Muscle of back (tissue), 13 donors: ENCODE measurements at places on chromosomes 12 and 14. TPM values are rescaled to one million over a fixed set of nuclear protein-coding genes. Genes with fewer than 3 reads are reported as not detected.

GALNT9 gene
- 0.90 TPM for polyA plus RNA-seq

SLC10A1 gene
- not detected for polyA plus RNA-seq

DNA sequence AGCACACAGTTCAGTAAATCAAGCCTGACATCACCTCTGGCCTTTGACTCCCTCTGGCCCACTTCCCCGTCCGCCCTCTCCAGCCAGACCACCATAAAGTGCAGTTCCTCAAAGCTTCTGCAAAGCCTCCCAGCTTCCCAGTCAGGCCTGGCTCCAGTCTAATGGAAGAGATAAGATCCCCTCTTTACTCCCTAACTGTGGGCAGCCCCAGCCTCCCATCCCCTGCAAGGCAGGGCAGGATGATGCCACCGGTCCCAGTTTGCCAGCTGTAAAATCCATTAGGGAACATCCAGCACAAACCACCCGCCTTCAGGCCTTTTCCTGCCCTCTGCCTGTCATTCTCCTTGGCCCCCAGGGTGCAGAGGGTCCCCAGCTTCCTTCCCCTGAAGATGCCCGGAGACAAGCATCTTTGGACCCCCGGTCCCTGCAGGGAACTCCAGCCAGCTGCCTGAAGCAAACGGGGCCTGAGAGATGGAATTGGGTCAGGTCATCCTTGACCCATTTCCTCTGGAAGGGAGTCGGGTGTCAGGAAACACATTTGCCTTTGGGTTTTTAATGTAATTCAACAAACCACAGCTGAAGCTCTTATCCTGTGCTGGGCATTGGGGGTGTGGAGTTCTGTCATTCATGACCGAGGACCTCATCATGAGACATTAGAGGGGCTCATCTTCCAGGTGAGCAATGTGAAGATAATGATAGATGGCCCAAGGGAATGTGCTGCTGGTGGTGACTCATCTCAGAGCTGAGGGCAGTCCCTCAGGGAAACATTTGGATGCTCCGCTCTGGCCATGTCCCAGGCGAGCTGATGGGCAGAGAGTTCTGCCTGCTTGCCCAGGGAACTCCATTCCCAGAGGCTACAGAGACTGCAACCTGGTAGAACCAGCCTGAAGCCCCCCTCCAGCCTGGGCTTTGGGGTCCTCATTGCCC is 93.8 kb upstream of the CLMN start:
- DNase-seq, result no peak

DNA sequence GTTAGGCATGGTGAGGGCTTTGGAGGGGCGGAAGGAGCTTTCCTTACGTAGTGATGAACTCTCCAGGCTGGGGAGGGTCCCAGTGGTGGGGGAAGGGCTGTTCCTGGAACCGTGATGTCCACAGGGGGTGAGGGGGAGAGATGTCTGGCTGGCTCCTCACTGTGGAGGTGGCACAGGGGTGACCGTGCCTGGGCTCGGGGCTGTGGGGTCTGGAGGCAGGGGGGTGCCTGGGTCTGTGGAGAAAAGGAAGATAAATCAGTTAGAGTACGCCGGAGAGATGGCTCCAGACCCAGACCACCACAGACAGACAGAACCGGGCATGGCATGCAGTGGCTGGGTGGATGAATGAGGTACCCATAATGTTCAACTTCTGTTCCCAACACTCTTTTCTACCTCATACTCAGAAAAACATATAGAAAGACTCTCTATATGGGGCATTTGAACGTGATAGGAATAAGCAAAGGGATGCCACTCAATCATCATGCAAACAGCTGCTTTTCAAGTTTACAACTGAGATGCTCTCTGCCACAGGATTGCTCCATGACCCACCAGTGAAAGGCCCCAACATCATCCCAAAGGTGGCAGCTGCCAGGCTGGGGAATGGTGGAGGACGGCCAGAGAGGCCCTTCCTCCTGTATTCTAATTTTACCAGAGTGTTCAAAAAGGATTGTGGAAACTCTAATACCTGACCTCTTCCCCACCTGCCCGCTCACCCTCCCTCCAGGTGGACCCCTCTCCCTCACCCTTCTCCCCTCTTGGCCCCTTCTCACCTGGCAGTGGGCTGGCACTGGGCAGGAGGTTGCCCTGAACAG is 5.6 kb downstream of the MYL6 start:
- DNase-seq, result no peak

DNA sequence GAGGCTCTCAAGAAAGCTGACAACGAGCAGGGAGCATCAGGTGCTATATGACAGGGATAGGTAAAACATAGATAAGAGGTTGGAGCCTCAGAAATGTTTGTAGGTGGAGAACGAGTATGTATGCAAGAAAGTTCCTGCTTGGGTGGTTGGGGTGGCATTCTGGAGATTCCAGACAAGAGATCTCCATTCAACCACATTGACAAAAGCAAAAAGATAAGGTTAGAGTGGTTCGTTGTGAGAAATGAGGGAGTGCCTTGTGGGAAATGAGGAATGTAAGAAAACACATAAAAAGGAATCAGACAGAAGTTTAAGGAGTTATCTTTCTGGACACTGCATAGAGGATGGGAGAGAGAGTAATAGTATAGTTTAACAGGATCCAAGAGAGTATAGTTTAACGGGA is 290.3 kb downstream of the DPF3 start:
- DNase-seq, result no peak

BATF gene
- polyA plus RNA-seq, result 2.0 TPM

DNA sequence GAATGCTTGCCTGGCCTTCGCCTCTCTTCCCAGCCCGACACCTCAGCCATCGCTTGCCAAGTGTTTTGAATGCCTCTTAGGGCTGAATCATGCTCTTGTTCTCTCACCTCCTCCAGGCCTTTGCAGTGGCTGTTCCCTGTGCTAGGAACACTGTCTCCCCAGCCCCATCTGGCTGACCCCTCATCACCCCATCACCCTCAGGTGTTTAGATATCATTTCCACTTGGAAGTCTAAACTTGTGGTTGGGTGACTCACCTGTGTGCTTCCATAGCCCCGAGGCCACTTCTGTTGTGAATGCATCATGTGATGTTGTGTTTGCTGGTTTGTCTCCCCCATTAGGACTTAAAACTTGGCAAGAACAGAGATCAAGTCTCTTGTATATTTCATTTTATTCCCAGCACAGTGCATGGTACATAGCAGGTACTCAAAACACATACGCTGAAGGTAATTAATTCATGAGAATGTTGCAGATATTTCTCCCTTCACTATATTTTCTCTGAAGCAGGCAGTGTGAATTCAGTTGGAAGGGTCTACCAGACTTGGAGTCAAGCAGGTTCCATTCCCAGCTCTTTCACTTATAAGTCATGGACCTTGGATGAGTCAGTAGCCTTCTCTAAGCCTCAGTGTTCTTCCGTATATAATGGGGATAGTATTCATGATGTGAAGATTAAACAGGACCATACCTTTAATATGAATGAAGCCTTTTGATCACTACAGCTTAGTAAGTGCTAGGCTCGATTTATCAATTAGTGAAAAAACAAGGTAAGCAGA is 67.8 kb downstream of the HRK start:
- DNase-seq, result no peak

GRCh38 chr14:65962952-65963351 is 523.2 kb upstream of the CCDC196 start:
- no peak for DNase-seq

GRCh38 chr14:39428118-39428517 is 4.1 kb downstream of the FBXO33 start:
- DNase-seq, result no peak
